ENCODE measurements at places on chromosomes 4 and X.
A peak's percentile ranks its signal among the peaks of the same experiment; 100 is the strongest.

DNA sequence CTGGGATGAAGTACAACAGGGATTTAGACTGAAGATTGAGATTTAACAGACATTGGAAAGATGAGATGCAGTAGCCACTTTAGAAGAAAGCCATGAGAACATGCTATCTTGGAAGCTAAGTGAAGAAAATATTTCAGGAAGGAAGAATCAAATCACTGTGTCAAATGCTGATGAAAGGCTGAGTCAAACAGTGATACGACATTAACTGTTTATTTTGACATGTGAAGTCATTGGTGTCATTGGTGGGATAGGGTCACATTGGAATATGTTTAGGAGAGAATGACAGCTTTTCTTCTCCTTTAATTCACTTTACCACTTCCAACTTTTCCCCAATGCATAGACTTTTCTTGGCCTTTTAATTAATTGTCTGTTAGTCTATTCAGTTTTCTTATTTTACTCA, 653.0 kb upstream of the BOD1L1 start:
- DNase-seq, result no peak

GRCh38 chrX:637660-638481, 7.3 kb downstream of the SHOX start:
- no peak for DNase-seq

GRCh38 chrX:23435108-23435507, 100.5 kb downstream of the PTCHD1 start:
- no peak for DNase-seq

DNA sequence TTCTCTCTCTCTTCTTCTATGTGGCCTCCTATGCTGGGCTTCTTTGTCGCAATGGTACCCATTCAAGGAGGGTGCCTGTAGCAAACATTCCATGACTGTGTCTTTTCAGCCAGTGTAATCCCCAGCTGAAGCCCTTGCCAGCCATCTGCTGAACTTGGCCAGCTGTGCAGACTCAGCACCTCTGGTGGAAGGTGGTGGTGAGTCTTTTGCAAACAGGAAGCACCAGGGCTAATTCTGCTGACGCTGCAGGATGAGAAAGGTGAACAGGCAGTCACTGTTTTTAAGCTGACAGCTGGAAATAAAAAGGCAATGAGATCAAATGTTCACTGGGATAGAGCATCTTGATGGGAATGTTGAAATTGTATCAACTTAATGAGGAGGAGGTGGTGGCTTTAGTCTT, 298.7 kb upstream of the CLNK start:
- DNase-seq, result no peak

DNA sequence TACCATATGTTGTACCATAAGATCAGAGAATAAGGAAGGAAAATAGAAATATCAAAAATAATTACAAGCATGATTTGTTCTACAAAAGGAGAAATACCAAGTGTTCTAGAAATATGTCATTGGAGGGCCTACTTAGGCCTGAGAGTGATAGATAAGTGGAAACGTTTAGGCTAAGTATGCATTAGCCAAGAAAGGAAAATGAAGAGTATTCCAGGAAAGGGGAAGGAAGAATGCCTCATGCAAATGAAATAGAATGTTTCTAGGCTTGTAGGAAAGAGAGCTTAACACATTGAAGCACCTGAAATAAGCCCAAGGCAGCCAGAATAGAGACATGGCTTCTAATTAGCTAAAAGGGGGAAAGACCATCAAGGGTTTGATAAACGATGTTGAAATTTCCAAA, 595.7 kb upstream of the ATOH1 start:
- DNase-seq, result no peak

DNA sequence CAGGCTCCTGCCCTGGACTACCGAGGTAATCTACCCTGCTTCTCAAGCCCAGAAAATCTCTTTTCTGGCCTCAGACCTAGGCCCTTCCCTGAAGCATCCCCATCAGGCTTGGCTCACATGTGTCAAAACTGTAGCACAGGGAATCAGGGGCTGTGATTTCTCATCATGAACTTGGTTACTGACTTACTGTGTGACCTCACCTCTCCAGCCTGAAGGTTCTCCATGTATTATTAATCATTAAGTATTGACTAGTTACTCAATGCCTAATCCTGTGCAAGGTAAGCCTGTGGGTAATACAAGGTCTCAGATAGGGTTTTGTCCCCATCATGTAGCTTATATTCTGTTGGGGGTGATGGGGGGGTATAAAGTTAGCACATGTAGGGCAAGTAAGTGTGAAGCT, 6.8 kb downstream of the SRPX2 start:
- no peak for DNase-seq

DNA sequence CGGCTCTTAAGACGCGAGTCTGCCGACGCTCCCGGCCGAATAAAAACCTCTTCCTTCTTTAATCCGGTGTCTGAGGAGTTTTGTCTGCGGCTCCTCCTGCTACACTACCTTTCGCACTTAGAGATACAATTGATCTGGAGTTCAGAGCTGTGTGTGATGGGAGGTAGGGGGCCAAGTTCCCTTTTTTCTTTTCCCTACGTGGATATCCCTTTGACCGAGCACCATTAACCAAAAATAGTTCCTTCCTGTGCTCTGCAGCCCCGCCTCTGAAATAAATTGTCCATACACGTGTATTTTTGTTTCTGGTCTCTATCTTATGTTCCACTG, 555 bp upstream of the PGM2 start:
- DNase-seq, result no peak

DNA sequence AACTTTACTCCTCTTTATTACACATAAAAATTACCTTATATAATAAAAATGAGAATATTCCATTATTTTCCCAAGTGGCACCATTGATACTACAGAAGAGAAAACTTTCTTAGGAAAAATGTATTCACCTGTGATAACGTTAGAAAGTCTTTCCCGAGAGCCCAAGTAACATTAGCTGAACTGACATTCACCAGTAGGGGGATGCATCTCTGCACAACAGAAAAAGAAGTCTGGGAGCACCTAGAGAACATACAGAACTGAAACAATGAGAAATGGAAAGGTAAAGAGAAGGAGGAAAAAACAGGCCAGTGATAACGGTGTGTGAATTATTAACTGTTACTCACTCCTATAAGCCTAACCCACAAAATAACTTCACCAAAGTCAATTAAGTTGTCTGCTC, 423.3 kb downstream of the CENPC start:
- DNase-seq, result no peak

DNA sequence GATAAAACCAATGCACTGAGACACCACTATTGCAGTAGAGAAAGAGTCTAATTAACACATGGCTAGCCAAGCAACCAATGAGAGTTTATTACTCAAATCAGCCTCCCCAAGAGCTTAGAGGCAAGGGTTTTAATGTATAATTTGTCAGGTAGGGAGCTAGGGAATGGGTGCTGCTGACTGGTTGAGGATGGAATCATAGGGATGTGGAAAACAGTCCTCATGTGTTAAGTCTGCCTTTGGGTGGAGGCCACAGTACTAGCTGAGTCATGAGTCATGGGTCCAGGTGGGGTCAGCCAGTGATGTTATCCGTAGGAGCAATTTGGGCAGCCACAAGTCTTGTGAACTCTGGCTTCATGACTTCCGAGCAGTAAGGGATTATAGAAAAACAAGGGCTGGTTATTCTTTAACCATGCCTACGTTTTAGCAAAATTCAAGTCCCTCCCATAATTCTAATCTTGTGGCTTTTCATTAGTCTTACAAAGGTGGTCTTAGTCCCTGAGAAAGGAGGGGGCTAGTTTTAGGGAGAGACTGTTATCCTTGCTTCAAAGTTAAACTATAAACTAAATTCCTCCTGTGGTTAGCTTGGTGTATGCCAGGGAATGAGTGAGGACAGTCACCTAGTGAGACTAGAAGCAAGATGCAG, 25.1 kb upstream of the PLAC8 start:
- DNase-seq, result no peak

DNA sequence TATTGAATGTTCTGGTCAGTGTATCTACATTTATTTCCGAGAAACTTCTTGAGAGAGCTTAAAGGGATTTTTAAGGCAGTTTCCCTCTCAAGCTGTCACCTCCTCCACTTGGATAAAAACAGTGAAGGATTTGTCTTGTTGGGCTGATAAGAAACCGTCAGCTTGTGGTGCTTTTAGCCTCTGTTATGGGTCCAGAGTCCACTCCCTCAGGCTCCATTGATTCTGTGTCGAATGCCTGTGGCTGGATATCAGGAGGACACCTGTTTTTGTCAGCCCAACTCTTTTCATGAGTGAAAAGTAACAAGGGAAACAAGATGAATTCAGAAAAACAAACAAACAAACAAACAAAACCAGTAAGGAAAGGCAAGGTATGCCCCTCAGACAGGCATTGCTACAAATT, 12.4 kb downstream of the CLCN4 start:
- DNase-seq, result no peak

- DNase-seq, result peak; percentile 48
These were observed 668 bp upstream of the TAPT1 start for GRCh38 chr4:16226816-16227461.

- peak; percentile 61 for DNase-seq
These were observed 60.8 kb downstream of the SHROOM2 start for GRCh38 chrX:9847071-9847470.

DNA sequence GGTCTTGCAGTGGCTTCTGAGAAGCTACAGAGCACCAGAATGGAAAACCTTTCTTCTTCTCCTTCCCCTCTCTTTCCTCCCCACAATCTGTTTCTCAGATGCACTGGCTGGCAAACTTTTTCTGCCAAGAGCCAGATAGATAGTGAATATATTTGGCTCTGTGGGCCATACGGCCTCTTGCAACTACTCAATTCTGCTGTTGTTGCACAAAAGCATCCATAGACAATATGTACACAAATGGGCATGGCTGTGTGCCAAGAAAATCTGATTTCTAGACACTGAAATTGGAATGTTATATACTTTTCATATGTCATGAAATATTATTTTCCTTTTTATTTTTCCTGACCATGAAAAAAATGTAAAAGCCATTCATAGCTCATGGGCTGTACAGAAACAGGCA, 3.1 kb downstream of the PHEX start:
- DNase-seq, result no peak

GRCh38 chr4:63607169-63607872, 801.9 kb downstream of the TECRL start:
- DNase-seq, result no peak

GRCh38 chr4:126344472-126344871, 1029.7 kb downstream of the FAT4 start:
- DNase-seq, result no peak

DNA sequence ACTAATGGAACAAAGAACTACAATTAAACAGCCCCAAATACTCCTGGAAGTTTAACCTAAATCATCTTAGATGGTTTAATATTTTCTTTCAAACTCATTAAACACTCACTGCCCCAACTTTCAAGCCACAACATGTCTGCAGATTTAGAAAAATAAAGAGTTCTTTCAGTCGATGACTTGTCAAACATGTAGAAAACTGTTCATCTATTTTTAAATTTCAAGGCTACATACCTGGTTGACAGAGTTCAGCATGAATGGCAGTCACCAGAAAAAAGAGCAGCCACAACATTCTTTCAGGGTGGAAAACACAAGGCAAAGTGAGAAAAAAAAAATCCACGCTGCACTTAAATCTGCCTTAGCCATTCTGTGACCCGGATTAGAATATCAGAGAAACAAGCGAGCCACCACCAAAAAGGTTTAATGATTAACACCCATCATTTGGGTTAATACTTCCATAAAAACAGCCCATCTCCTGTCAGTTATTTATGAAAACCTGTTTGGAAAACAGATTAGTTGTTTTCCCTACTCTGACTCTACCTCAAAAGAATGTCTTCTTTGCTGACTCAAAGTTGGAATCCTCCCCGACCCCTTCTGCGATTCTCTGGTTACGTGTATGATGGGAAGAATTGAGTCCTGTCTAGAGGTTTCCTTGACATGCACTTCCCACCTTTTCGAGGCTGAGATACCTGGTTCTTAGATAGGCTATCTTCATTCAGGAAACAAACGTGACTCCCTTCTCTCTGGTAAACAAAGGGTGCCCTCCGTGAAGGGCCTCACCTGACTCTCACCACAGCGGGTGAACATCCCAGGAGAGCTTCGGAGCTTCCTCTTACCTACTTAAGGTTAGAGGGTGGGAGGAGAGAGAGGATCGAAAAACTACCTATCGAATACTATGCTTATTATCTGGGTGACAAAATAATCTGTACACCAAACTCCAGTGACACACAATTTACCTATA, at the start of gene CLTRN:
Gene CLTRN, minus strand, starts transcription at position 319 of the 958 bp plus-strand sequence. Its CDS starts 30 bp downstream, at position 289.
- no peak for DNase-seq

DNA sequence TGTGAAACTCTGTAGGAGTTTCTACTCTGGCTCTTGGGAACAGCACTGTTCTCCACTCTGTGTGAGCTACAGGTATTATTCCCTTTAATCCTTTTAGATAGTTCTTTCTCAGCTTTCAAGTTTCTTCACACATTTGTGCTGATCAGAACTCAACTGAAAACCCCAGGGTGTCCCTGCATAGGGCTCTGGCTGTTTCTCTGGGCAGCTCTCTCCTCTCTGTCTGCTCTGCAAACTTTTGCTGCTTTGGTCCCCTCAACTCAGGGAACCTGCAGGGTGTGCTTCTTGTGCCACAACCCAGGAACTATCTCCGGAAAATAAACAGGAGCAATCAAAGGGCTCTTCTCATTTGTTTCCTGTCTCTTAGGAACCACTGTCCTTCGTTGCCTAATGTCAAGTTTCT, 196.6 kb upstream of the GABRA2 start:
- DNase-seq, result no peak

DNA sequence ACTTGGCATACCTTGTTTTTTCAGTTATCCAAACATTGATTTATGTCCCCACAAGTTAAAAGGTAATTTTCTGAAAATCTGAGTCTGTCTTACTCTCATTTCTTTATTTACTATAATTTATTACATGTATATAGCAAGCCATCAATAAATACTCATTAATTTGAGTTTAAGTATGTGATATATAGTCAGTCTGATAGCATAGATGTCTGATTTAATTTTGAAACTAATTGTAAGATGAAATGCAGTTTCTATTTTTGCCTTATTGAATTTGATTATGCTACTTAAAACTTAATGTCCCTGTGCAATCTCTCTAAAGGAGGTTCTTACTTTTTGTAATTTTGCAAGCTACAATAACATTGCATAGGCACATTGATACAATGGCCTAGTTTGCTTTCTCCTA, 2418.6 kb downstream of the ARAP2 start:
- DNase-seq, result no peak

- DNase-seq, result peak; percentile 64
These were observed 80.7 kb downstream of the SYNPO2 start for GRCh38 chr4:118969359-118969758.

DNA sequence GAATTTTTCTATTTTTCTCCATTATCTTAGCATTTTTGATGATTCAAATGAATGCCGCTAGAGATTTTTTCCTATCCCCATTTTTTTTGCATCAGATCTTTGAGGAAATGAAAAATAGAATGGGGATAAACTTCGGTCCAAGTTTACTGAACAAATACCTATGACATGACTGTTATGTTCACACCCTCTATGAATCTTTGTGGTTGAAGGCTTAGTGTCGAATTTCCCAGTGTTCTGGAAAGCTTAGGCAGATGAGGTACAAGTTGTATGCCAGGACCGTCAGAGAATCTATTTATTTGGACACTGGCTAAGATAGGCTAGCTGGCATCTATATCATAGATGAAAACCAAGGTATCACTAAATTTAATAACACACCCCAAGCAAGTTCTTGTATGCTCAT, 123.4 kb downstream of the SPCS3 start:
- no peak for DNase-seq

Data from dermis microvascular lymphatic vessel endothelial cell (primary cell).